Stimulated activated CD8-positive, alpha-beta memory T cell treated with anti-CD3 and anti-CD28 coated beads, Interleukin-4, amount 100 ng/mL, for 1 hour (primary cell): ENCODE measurements at places on chromosomes 11 and 22.

DNA sequence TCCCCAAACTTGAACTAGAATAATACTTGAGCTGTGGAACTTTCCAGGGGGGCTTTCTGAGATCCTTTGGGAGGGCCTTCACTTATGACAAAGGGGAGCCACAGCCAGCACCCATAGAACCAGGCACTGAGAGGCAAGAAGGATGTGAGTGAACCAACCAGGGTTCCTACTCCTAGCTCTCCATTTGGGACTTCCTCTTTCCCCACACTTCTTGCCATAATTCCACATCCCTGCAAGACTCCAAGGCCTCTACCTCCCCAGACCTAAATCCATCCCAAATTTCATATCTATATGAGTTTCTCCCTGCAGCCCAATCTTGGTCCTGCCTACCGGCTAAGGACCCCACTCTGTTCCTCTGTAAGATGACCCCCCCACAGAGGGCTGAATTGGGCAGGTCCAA is 31.5 kb downstream of the NRXN2 start:
- no peak for DNase-seq

GRCh38 chr11:128709402-128709801 is 15.5 kb downstream of the FLI1 start:
- DNase-seq, result no peak

GRCh38 chr11:112734207-112734606 is 227.0 kb upstream of the NCAM1 start:
- DNase-seq, result no peak

DNA sequence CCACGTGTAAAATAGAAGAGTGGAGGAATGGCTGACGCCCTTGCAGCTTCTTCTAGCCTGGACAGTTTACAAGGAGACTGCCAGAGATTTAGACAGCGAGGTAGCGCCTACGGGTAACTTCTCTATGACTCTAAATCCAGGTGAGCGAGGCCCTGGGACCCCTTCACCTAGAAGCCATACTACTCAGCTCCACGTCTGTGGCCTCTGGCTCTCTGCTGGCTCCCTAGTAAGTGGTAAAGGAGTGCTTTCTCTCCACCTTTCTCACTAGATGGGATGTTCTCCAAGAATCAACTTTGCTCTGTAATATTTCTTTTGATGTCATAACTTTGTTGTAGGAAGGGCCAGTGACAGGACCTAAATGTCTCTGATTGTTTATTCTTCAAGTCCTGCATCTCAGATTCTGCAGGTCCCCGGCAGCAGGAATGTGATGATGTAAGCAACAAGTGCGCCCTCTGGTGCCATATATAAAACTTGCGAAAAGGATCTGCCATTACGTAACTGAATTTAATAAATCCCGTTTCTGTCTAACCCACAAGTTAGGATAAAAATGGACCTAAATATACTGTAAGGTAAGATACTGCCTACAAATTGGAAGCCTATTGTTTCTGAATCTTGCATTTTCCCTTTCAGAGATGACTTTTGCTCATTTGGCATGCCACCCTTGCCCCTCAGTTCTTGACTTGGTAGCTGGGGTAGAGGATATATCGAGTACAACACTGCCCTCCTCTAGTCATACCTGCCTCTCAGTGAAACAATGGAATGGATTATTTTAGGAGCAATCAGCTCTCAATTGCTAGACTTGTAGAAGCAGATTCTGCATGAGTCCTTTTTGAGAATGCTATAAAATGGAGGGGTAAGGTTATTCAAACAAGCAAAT is 11.0 kb upstream of the PTPN5 start:
- DNase-seq, result peak; percentile 6

- DNase-seq, result no peak
These were observed at the start of gene OR4A16 for GRCh38 chr11:55342901-55343300. TSS of gene OR4A16 (plus strand) at chr11:55343201. CDS start at chr11:55343201, 0 bp downstream.

GRCh38 chr11:108402241-108402640 is 65.1 kb downstream of the C11orf65 start:
- no peak for DNase-seq

GRCh38 chr11:25225078-25225477 is 728.2 kb downstream of the LUZP2 start:
- DNase-seq, result no peak

- no peak for DNase-seq
These were observed 35.3 kb upstream of the FCHSD2 start for GRCh38 chr11:73177380-73177777.

DNA sequence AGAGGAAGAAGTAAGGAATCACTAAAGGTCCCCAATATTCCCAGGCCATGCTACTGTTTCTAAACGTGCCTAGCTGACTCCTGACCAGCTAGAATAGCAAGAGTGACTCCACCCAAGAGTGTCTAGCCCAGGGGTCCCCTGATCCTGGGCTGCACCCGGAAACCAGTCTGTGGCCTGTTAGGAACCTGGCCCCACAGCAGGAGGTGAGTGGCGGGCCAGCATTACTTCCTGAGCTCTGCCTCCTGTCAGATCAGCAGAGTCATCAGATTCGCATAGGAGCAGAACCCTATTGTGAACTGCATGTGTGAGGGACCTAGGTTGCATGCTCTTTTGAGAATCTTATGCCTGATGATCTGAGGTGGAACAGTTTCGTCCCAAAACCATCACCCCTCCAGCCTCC is 2.0 kb downstream of the MMP20 start:
- DNase-seq, result no peak
